Activated gamma-delta T cell treated with anti-CD3 and anti-CD28 coated beads, Interleukin-2, amount 50 U/mL, for 16 hours (primary cell): ENCODE measurements at places on chromosomes 3 and 15.

GRCh38 chr3:5292512-5292911, 105.0 kb downstream of the EDEM1 start:
- DNase-seq, result no peak

DNA sequence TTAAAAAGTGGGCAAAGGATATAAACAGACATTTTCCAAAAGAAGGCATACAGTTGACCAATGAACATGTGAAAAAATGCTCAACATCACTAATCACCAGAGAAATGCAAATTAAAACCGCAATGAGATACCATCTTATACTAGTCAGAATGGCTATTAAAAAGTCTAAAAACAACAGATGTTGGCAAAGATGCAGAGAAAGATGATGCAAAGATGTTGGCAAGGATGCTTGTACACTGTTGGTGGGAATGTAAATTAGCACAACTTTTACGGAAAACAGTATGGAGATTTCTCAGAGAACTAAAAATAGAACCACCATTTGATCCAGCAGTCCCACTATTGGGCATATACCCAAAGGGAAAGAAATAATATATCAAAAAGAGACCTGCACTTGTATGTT, 53.5 kb downstream of the TLNRD1 start:
- no peak for DNase-seq

GRCh38 chr3:152281133-152281713, 12.5 kb downstream of the MBNL1 start:
- no peak for DNase-seq

DNA sequence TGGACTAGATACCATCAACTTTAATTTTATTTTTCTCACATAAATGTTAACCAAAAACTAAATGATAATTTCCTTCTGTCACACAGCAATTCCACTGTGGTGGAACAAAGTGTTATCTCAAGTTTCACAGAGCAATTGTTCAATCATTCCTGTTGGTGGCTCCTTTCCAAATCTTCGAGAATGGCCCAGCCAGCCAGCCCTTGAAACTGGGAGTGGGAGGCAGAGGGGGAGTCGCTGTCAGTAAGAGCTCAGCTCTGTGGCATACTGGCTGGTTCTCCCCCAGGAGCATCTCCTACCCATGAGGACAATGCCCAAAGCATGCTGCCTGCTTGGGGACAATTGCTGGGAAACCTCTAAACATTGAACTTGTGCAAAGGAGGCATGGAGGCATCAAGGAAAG, 47.7 kb downstream of the MECOM start:
- DNase-seq, result no peak

GRCh38 chr3:143001034-143001368, 369 bp upstream of the U2SURP start:
- DNase-seq, result no peak
